ENCODE measurements at places on chromosomes 4 and X.

DNA sequence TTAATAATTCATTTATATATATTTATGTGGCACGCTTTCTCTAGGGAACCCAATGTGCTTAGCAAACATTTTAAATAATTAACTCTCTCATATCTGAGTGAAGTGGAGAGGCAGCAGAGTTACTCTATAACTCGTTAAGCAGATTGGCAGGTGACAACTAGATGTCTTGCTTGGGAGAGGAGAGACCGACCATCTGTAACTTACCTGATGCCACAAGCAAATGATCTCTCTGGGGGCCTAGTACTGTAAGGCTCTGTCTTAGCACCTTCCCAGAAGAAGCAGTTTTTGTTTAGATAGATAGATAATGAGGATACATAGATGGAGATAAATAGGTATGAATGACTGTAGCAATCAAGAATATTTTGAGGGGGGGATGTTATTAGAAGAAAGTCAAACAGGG, 11.9 kb upstream of the SEL1L3 start:
- no peak for DNase-seq

DNA sequence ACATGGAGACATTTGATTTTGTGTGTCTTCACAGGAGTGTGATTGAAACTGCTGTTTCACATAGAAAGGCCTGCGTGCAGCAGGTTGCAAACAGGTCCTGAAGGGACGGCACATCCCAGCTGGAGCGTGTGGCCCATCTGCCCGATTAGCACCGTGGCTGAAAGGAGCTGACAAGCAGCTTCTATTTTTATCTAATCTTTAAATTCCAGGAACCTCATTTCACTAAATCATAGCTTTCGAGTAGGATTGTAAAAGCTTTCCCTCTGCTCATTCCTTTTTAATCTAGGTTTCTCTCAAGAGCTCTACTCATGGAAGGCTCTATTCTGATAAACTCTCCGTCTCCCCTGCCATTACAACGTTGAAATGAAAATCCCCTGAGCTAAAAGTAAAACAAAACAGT, 106.8 kb downstream of the FSTL5 start:
- DNase-seq: no peak

DNA sequence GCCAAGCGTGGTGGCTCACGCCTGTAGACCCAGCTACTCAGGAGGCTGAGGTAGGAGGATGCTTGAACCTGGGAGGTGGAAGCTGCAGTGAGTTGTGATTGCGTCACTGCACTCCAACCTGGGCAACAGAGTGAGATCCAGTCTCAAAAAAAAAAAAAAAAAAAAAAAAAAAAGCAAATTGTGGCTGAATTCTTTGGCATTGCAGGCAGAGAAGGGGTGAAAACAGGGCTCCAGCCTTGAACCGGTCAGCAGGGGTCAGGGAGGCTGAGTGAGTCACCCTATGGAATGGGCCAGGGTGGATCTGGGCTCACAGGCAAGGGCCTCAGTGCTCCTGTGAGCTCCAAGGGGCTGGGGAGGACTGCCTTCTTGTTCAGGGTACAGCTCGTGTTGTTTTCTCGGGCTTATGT, 13.2 kb upstream of the FAM3A start:
- DNase-seq: peak; percentile 53

DNA sequence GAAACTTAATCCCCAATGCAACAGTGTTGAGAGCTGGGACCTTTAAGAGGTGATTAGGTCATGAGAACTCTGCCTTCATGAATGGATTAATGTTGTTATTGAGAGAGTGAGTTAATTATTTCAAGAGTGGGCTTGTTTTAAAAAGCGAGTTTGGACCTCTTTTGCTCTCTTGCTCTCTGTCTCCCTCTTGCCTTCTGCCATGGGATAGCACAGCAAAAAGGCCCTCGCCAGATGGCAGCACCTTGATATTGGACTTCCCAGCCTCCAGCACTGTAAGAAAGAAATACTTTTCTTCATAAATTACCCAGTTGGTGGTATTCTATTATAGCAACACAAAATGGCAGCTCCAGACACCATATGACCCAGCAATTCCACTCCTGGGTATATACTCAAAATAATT, 7.0 kb upstream of the ATP6AP2 start:
- peak; percentile 22 for DNase-seq

DNA sequence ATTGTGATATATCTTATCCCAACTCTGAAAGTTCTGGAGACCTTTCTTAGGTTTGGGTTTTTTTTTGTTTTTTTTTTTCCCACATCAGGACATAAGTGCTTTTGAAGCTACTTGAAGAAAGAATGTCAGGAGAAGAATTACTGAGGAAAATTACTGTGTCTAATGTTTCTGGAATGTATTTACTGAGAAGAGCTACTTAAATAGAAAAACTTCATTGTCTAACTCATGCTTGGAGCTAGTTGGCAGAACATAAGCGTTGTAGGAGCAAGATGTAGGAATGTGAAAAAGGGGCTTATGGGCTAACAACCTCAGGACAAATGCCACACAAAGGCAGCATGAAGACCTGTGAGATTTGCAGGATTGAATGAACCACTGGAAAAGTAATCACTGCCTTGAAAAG, 166.6 kb upstream of the GLRA2 start:
- DNase-seq: no peak
